ENCODE measurements at places on chromosomes 2 and 18. TPM values are rescaled to one million over a fixed set of nuclear protein-coding genes. Genes with fewer than 3 reads are reported as not detected.

Gene MC5R
- not detected for total RNA-seq

Gene SLC16A14
- total RNA-seq: 7.4 TPM

- DNase-seq: no peak
Observed at GRCh38 chr2:5915881-5916310, 223.7 kb downstream of the SOX11 start.

DNA sequence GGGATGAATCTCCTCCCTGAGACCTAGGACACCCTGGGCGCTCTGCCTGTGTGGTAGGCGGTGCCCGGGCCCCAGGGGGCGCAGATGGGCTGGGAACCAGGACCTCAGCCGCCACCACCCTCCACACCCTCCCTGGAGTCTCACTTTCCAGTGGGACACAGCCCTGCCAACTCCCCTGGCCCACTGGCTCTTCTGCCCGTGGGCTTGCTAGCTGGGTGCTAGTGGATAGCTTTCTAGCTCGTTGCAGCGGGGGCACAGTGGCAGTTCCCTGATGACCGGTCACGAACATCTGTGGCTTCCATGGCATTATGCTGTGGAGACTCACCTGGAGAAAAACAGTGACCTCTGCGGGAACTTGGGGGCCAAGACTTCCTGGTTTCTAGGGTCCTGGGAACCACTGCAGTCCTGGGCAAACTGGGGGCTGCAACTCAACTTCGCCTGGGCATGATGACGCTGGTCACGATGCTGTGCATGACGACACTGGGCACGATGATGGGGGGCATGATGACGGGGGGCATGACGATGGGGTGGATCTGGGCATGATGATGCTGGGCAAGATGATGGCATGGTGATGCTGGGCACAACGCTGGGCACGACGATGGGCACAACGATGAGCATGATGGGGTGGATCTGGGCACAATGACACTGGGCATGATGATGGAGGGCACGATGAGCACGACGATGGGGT is 31.0 kb upstream of the ALLC start:
- DNase-seq: peak; percentile 47

DNA sequence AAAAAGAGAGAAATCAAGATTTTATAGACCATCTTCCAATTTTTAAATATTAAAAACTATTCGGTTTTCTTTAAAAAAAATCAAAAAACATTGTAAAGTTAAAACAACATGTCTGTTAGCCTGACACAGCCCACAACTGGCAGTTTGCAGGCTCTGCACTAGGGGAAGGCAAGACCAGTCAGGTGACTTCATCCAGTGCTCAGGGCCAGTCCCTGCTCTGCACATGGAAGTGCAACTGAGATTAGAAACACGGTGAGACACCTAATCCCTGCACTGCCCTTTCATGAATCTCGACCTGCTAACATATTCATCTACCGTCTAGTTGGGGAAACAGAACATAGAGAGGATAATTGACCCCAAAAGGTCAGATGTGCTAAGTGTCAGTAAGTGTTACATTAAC is 135.2 kb downstream of the BARD1 start:
- no peak for DNase-seq

- DNase-seq: no peak
Observed at GRCh38 chr18:48837676-48838075, 113.1 kb downstream of the SMAD7 start.

- no peak for DNase-seq
Observed at GRCh38 chr2:48287976-48288375, 242.0 kb upstream of the STON1 start.

GRCh38 chr2:96887493-96888012 is 17.7 kb upstream of the SEMA4C start:
- DNase-seq: no peak

DNA sequence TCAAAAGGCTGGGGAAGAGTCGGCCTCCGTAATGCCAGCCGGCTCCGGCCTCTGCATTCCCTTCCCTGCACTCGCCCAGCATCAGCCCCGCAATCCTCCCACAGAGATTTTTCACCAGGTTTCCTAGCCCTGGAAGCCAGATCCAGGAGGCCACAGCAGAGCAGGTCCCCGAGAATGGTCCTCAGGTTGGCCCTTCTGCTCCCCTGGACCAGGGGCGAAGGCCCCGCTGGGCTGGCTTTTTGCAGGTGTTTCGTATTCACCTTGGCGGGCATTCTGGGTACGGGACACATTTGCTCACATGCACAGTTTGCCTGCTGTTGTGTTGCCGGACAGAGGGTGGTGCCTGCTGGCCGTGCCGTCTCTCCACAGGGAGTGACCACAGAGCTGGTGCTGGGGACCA is 309.5 kb downstream of the NDUFA10 start:
- DNase-seq: peak; percentile 47

GRCh38 chr18:12238826-12239225 is 15.3 kb upstream of the CIDEA start:
- DNase-seq: no peak
